ENCODE measurements at places on chromosomes 1 and 21.

GRCh38 chr1:151001602-151002001 lies 5.1 kb downstream of the MINDY1 start:
- DNase-seq, result no peak

DNA sequence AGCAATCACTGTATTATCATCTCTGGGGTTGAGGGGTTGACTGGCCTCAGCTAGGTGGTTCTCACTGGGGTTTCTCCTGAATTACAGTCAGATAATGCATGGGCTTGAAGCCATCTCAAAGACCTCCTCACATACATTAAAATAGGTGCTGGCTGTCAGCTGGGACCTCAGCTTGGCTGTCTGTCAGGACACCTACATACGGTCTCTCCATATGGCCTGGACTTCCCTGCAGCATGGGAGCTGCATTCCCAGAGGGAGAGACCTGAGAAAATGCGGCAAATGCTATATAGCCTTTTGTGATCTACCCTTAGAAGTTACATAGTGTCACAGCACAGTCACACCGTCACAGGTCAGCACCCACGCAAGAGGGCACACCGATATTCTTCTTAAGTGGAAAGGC lies 93.6 kb downstream of the TSEN15 start:
- DNase-seq, result no peak

- DNase-seq, result no peak
Observed at GRCh38 chr1:199854686-199855321, 172.7 kb upstream of the NR5A2 start.

GRCh38 chr1:197342044-197342565 lies 74.1 kb downstream of the CRB1 start:
- no peak for DNase-seq

DNA sequence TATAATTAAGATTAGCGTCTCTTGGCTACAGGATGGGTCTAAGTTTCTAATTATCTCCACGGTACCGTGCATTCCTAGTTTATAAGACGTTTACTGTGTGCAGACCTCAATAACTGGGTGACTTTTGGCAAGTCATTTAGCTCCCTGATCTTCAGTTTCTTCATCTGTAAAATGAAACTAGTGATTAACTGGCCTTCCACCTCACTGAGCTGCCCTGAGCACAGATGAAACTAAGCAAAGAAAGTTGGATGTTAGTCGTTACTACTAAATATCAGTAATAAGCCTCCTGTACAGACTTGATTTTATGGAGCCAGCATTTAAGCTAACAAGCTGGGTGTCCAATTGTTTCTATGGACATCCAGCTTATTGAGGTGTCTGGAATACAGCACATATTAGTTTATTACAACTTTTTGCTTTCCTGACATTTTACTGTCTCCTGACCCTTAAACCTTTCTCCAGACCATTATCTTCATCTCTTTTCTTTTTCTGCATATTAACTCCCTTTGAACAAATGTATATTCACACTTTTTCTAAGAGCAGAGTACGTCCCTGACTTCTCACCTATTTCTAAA lies 1.1 kb downstream of the CR2 start:
- DNase-seq, result no peak

GRCh38 chr1:12552951-12553921 lies 64.8 kb downstream of the DHRS3 start:
- no peak for DNase-seq

GRCh38 chr1:217389895-217390294 lies 241.0 kb downstream of the GPATCH2 start:
- DNase-seq, result no peak

DNA sequence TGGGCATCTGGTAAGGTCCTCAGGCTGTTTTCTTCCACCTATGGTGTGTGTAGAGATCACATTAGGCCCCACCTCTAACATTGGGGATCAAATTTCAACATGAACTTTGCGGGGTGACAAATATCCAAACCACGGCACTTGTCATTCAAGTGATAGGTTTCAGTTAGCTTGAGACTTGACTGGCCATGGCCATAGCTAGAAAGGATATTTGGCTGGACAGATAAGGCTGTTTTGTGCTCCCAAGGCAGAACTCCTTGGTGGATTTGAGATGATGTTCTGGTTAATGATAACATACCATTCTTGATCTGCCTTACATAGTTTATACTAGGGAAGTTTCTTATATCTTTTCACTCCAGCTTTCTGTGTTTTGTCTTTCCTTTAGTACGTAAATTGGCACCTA lies 48.5 kb downstream of the CELF3 start:
- DNase-seq, result no peak

DNA sequence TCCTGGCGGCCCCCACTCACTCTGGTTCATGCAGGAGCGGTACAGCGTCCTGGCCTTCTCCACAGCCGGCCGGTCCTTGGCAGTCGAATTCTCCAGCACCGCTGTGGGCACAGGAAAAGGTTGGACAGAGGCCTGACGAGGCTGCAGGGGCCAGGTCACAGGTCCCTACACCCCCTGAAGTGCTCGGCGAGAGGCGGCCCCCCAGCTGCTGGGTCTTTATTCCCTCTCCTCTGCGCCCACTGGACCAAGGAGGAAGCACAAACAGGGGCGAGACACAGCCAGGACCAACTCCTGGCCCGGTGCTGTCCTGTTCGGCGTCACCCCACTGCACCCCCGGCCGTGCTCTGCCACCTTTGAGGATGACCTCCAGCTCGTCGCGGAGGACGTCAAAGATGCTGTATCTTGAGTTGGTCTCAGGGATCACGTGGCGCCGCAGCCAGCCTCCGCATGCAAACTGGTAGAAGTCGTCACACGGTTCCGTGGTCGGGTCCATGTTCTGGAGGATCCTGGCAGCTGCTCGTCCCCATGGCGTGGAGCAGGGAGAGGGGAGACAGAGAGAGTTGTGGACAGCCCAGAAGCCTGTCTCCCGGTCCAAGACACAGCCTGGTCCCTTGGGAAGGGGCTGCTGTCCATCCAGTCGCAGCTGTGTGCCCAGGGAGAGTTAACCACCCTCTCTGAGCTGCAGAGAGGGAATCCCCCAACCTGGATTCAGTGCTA lies 22.9 kb downstream of the PRXL2B start:
- no peak for DNase-seq

DNA sequence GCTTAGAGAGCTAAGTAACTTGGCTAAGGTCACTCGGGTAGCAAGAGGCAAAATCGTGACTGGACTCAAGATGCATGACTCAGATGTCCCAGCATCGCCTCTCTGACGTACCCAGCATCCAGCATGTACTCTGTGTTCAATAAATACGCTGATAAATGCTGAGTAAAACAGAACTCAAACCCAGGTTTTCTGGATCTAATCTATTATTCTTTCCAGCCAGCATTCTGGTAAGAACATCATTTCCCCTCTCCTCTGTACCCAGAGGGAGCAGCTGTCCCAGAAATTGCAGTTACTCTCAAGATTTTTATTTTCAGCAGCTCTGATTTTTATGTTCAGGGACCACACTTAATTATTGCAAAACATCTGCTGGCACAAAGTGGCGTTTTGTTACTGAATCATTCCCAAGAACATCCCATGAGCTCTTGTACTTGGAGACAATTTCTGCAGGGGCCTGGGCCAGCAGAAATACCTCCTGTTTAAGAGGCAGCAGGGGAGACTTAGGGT lies 249.0 kb downstream of the PRDM2 start:
- no peak for DNase-seq

DNA sequence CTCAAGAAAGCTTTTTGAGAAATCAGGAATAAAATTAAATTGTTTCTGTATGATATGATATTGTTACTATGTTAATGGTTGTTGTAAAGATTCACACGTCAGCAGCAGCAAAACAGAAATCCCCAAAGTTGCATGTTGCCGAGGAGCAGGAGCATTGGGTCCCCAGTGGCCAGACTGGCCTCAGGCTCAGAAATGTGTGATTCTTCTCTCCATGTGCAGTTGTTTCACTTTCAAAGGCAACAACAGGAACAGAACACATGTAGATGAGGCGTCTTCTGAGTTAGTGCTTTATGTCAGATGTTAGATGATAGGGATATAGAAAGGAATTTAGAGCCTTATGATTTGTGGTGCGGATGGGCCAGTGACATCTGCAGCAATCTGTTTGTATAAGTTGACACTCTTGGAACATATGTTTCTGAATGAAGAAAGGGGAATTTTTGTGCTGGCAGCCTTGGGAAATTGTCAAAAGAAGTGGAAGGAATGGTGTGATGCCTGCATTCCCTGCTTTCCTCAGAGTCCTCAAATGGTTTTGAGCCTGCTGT lies 2.1 kb upstream of the TTLL7 start:
- no peak for DNase-seq

DNA sequence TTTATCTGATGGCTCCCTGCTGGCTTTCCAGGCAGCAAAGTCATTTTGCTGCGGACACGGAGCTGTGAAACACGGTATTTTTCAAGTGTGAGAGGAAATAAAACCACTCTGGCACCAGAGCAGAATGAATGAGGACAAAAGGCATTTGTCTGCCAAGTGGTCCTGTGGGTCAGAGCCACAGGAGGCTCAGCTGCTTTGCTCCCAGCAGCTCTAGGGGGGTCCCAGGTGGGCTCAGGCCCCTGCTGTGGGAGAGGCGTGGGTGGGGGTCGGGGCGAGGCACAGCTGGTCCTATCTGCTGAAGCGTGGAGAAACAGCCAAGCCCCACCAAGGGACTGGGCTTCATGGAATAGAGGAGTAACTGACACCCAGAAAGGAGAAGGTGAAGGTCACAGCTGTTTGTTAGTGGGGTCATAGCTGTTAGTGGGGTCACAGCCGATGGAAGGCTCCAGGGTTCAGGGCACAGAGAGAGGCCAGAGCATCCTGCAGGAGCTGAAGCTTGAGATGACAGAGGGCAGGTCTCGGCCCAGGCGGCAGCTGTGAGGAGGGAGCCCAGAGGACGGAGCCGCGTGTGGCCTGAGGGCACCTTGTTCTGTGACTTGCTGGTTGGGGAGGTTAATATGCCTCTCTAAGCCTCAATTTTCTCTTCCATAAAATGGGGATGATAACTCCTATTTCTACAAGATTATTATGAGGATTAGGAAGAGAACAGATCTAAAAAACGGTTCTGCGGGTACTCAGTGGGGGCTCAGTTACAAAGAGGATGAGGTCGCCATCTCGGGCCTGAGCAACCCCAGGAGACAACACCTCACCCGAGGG lies 7.1 kb downstream of the KIF17 start:
- no peak for DNase-seq

DNA sequence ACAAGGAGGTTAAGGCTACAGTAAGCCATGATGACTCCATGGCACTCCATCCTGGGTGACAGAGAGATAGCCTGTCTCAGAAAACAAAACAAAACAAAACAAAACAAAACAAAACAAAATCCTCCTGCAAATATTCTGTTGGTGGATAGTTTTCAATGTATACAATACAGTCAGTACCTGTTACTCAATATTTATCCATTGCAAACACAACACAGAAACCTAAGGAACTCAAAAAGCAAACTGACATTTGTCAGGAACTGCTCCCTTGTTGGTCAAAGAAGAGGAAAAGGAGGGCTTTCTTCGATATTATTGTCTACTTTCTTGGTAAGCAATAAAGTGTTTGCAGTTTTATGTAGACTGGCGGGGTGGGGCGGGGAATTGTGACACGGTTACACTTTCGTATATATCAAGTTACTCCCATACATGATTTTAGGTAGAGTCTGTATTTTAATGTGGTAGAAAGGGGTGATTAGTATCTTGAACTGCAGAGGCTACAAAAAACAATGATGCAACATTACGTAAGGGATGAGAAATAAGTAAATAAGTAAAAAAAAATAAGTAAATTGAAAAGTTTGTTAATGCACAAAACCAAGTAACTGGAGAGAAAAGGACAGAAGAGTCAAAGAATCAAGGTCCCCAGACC lies 31.8 kb downstream of the APP start:
- no peak for DNase-seq

DNA sequence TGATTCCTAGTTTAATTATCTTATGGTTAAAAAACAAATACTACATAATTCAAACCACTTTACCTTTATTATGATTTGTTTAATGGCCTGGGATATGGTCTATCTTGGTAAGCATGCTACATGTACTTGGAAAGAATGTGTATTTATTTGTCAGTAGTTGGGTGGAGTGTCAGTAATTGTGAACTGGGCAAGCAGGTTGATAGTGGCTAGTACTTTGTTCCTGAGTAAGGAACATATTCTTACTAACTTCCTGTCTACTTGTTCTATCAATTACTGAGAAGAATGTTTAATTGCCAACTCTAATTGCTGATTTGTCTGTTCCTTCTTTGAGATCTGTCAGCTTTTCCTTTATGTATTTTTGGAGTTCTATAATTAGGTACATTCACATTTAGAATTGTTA lies 49.2 kb upstream of the ABCG1 start:
- no peak for DNase-seq

DNA sequence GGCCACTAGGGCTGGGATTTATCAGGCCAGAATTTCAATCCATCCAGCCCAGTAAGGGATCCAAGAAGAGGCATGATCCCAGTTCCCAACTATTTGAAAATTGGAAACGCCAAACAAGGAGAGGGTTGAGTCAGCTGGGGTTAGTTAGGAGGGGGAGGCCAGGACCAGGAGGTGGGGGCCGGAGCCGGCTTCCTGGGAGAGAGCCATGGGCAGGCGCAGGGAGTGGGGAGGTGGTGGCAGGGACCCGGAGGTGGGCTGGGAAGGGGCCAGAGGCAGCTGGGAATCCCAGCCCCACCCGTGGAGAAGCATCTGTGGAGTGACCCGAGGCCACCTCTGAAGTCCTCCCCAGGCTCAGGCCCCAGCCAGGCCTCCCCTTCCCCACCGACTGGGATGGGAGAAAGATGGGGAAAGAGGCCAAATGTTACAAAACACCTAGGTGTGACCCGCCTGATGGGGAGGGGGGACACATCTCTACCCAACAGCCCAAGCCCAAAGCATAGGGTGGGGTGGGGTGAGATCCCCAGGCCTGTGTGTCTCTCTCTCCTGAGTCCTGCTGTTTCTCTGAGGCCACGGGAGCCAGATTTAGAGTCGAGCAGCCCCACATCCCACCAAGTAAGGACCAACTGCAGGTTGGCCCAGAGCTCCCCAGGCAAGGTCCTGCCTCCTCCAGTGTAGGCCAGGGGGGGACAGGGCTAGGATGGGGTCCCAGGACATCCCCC lies 10.1 kb downstream of the HSPG2 start:
- DNase-seq, result no peak

DNA sequence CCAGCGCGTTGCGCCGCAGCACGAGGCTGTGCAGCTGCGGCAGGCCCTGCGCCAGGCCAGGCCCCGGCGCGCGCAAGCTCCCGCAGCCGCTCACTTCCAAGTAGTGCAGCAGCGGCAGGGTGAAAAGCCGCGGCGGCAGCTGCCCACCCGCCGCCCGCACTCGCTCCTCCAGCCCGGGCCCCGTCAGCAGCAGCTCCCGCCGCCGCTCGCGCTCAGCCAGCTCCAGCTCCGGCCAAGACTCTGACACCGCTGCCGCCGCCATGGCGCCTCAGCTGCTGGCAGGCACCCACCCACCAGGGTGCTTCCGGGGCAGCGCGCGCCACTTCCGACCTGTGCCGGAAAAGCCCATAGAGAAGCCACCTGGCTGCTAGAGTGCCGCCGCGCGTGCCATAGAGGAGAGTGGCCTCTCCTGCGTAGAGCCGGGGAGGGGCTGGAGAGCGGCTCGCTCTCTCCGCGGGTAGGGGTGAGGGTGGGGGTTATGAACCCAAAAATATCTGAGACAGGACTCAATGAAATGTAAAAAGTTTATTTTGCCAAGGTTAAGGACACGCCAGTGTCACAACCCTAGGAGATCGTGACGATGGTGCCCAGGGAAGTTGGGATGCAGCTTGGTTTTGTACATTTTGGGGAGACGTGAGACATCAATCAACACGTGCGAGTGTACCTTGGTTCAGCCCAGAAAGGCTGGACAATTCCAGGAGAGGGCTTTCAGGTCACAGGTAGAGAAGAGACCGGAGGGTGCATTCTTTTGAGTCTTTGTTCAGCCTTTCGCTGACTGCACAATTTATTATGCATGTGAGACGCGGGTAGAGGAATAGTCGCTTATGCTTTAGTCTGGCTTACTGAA lies at the start of gene LRRC47:
Gene LRRC47 (minus strand): TSS at position 284 of the 847 bp plus-strand sequence. CDS start 22 bp downstream, at position 262.
- DNase-seq, result peak; percentile 68

All from NCI-H510A (cell line).